EL (cell line): ENCODE measurements at places on chromosomes 16 and 17.

DNA sequence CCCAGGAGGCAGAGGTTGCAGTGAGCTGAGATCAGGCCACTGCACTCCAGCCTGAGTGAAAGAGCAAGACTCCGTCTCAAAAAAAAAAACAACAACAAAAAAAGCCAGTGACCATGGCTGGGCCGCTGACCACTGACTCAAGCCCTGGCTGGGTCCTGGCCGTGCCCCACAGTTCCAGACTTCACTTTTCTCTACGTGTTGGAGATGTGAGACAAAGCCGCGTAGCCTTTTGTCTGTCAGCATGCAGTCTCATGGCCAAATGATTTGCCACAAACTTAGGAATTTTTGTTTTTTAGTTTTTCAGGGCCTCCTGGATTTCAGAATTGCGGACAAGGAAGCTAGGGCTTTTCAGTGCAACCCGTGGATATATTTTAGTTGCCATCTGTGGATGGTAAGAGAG lies 89.3 kb upstream of the CIBAR2 start:
- no peak for DNase-seq

GRCh38 chr17:13031718-13032350 lies 14.0 kb upstream of the ELAC2 start:
- peak; percentile 61 for DNase-seq

DNA sequence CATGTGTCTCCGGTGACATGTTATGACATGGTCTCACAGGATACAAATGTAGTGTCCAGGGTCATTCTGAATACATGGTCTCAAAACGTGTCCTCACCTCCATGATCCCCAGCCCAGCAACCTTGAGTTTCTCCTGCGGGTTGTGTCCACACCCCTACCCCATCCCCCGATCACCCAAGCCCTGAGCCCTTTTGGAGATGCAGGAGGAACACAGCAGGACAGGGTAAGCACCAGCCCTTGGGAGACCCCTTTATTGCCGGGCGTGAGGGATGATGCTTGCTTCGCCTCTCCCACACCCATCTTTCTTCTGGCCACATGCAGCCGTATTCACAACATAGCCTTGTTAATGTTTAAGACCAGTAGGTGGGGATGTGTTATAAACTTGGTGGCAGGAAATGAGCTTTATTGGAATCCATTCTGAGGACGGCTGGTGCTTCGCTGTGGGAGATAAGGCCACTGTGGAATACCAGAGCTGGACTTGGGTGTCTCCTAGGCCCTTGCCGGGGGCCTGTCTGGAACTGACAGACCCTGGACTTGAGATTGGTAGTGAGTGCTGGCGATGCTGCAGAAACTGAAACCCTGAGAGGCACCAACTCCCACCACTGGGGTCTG lies 5.5 kb downstream of the TMEM132E start:
- DNase-seq, result peak; percentile 20

- no peak for DNase-seq
Observed at GRCh38 chr17:61368832-61369450, 30.7 kb upstream of the TBX2 start.

GRCh38 chr17:16486373-16487250 lies 5.4 kb downstream of the LRRC75A start:
- peak; percentile 79 for DNase-seq

DNA sequence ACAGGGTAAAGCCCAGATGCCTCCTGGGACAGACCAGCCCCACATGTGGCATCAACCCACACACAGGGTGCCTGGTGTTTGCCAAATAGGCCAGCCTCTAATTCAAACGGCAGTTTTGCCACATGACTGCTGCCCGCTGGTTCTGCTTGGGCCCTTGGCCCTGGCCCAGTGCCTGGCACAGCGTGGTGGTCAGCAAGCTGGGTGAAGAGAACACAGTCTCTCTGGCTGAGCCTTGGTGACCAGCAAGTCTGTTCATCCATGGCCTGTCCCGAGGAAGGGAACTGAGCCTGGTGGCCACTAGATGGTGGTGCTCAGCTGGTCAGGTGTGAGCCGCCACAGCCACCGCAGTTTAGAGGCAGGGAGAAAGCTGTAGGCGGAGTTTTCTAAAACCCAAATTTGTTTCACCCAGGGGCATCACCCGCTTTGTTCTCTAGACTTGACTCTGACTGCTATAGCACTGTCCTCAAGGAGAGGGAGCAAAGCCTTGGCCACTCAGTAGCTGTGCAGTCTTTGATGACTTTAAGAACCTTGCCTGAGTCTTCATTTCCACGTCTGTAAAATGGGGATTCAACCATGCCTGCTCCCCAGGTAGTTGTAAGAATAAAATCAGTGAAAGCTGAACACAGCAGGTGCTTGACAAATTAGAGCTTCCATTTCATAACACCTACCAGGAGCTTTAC lies 4.7 kb upstream of the GFAP start:
- peak; percentile 80 for DNase-seq

DNA sequence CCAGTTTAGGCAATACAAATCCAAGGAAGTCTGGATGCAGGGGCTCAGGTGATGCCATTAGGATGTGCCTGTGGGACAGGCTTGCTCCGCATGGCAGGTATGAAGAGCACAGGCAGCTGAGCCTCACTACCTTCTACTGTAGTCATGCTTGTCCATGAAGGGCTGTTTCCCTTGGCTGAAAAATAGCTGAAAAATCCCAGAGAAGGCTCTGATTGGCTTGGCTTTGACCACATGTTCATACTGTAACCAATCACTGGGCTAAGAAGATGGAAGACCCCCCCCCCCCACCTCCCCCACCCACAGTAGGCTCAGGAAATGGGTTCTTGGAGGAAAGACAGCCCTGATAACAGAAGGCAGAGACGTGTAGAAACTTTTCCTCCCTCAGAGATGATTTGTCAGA lies 66.5 kb upstream of the LGALS9 start:
- no peak for DNase-seq

DNA sequence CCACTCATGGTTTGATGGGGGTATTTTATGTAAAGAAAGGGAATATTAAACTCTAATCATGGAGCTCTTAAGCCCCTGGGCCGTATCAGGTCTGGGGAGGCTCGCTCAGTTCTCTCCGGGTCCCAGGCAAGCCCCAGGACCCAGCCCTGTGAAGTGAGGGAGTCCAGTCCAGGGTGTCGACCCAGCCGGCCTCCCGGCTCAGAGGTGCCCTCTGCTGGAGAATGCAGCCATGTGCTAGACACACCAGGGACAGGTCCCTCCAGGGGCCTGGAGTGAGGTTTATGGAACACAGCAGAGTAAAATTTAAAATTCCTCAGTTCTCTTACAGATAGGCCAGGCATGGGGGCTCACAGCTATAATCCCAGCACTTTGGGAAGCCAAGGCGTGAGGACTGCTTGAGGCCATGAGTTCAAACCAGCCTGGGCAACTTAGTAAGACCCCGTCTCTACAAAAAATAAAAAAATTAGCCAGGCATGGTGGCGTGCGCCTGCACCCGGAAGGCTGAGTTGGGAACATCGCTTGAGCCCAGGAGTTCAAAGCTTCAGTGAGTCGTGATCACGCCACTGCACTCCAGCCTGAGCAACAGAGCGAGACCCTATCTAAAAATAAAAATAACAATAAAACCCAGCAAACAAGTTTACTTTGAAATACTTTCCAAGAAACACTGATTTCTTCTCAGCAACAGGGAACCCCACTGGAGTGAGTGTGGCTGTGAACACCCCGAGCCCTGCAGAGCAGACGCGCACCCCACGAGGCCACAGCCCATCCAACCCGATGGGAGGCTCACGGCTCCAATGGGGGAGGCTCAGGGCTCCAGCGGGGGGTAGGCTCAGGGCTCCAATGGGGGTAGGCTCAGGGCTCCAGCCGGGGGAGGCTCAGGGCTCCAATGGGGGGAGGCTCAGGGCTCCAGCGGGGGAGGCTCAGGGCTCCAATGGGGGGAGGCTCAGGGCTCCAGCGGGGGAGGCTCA lies 72.2 kb downstream of the ZNF778 start:
- peak; percentile 69 for DNase-seq

DNA sequence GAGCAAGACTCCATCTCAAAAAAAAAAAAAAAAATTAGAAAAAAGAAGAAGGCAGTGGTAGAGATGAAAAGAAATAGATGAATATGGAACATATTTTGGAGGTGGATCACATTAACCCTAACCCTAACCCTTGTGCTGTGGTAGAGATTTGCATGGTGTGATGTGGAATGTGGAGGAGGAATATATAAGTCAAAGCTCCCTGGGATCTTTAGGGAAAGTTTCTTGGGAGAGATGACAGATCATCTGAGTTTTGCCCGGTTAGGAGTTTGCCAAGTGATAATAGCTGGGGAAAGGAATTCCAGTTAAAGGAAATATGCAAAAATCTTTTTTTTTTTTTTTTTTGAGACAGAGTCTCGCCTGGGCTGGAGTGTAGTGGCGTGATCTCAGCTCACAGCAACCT lies 13.0 kb upstream of the BLMH start:
- no peak for DNase-seq

DNA sequence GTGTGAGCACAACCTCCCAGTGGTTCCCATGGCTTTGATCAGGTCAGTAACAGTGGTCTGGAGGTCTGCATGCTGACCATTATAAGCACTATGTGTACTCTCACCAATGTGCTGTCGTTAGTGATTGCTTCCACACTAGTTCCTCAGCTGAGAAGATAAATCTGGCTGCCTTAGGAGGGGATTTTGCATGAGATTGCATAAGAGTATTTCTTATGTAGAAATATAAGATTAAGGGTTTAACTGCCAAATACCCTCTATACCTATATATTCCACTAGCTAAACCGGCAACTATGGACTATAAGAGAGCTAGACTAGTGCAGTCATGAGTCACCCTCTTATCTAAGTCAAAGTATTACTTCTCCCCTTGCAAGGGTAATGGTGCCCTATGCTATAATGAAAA lies 580.2 kb downstream of the CDH11 start:
- no peak for DNase-seq

- no peak for DNase-seq
Observed at GRCh38 chr17:45232514-45233422, 11.1 kb downstream of the FMNL1 start.

DNA sequence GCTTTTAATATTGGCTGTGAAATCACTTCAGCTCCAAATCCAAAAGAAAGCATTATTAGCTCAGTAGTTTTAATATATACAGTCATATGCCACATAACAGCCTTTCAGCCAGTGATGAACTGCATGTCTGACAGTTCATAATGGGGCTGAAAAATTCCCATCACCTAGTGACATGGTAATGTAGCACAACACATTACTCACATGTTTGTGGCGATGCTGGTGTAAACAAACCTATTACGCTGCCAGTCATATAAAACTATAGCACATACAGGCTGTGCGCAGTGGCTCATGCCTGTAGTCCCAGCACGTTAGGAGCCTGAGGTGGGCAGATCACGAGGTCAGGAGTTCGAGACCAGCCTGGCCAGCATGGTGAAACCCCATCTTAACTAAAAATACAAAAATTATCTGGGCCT lies 92.2 kb downstream of the TUBD1 start:
- DNase-seq, result no peak

DNA sequence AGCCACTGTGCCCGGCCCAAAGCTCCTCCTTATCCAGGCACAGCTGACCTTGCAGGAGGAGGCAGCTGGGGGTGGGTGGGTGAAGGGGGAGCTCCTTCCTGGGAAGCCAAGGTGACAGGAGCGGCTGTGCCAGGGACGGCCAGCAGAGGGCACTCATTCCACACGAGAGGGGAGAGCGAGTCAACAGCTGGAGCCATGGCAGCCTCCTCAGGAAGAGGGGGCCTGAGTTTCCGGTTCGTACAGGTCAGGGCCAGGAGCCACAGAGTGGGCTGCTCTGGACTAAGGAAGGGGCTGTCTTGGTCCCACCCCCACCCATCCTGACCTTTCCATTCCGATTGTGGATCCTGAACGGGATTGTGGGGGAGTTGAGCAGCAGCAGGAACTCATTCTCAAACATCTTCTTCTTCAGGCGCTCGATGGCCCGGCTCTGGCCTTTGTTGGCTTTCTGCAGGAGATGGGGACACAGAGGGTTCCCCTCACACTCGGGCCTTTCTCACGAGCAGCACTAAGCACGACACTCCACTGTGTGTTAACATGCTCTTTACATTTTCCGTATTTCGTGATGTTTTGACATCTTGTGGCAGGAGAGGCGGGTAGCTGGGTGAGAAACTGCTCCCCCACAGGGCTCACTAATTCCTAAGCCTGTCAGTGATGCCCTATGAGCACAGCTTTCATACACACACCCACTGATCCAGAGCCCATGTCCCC lies 61.6 kb downstream of the TIMM22 start:
- DNase-seq, result peak; percentile 44

DNA sequence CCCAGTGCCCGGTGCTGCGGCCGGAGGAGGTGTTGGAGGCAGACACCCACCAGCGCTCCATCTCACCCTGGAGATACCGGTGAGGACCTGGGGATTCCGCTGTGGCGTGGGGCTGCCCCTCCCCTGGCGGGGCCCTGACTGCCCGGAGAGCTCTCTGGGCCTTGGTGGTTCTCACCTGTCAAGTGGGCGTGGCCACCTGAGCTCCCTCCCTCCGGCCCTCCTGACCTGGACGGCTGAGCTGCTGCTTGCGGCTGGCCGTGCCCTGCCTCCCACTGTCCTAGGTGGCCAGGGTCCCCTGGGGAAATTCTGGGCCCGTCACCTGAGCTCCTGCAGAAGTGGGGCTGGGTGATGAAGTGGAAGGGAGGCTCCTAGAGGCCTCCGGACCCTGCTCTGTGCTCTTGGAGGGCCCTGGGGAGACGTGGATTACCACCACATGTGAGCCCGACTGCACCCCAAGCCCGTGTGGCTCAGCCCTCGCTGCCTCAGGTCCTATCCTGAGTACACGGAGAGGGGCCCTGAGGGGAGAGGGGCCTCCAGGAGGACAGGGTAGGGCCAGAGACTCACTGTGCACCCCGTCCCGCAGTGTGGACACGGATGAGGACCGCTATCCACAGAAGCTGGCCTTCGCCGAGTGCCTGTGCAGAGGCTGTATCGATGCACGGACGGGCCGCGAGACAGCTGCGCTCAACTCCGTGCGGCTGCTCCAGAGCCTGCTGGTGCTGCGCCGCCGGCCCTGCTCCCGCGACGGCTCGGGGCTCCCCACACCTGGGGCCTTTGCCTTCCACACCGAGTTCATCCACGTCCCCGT lies 1.1 kb downstream of the IL17C start:
- no peak for DNase-seq

DNA sequence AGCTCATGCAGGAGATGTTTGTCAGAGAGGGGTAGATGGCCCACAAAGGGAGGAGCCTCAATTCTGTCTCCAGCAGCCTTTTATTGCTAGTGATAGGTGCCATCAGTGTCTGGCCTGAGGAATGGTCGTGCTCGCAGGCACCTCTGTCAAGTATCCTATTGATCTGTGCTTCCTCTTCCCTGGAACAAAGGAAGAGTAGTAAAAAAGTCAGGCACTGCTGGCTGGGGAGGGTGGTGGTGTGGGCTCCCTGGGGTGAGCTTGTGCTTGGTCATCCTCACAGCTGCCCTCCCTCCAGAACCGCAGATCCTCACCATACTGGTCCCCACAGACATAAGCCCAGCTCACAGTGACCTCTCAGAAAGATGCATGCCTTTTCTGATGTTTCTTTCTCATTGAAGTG lies 15.0 kb upstream of the SALL1 start:
- DNase-seq, result no peak

GRCh38 chr17:10336393-10336792 lies 36.4 kb downstream of the MYH13 start:
- no peak for DNase-seq
